Thyroid gland (tissue), 4 donors: ENCODE measurements at places on chromosomes 12 and 14. TPM values are rescaled to one million over a fixed set of nuclear protein-coding genes. Genes with fewer than 3 reads are reported as not detected.

The FBLN5 gene
- total RNA-seq: 71.5 TPM

The FAM186B gene
- total RNA-seq: 1.1 TPM

DNA sequence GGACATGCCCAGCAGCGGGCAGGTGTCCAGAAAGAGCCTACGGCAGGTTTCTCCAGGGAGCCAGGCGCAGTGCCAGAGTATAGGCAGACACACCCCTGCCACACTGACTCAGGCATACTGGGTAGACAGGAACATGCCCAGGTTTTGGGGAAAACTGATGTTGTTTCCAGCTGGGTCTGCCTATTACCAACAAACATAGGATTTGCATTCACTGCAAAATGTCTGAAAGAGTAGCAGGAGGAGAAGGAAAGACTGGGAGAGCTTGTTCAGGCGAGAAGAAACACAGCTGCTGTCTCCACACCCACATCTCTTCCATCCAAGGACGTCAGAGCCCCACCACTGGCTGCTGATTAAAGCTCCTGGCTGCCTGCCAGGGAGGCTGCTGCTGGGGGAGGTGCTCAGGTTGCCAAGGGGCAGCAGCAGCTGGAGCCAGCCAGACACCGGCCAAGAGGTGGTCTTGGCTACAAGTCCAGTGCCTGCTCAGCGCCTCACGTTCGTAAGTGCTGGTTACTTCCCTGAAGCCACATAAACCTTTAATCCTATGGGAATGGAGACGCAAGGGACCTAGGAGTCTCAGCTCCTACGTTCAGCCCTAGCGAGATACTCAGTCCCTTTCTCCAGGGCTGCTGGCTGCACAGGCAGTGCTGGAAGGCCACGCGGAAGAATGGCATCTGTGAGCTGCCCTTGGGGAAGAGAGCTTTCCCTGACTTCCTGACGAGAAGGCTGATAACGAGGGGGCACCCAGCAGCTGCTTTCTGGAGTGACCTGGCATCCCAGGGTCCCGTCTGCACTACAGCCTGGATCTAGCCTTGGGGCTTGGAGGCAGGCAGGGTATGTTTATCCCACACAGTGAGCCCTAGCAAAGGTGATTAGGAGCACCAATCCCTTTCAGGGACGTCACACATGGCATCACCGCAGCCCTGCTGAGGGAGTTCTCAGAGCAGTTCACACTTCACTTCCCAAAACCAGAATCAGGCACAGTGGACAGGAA, 58.1 kb downstream of the PLEKHG3 start:
- H3K4me1 ChIP-seq: peaks cover 46% of the 10 kb centered on the region
- H3K4me3 ChIP-seq: no peak overlapping the region
- H3K36me3 ChIP-seq: no peaks in the 10 kb centered on the region
- no peaks in the 10 kb centered on the region for H3K27me3 ChIP-seq

DNA sequence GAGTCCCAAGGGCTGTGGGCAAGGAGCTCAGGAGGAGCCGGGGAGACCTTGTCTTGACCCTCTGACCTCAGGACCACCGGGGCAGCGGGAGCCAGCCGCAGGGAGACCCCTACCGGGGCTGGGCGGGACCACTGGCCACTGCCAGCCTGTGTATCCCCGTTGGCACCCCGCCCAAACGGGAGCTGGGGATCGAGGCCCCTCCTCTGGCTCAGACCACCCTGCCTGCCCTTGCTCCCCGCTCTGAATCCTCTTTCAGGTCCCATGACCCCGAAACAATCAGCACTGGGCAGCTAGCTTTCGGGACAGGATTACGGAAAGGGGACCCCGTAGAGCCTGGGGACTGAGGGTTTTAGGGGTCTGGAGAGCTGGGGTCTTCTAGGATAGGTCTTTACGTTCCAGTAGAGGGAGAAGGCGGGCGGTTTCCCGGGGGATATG, 1.3 kb downstream of the GLI1 start:
- H3K4me3 ChIP-seq: no peak overlapping the region
- no peaks in the 10 kb centered on the region for H3K27me3 ChIP-seq
- no peak overlapping the region for H3K27ac ChIP-seq
- no peak for DNase-seq
- H3K4me1 ChIP-seq: peaks cover 23% of the 10 kb centered on the region

- H3K27ac ChIP-seq: peak overlapping the region; percentile 49
- peak; percentile 83 for DNase-seq
- H3K27me3 ChIP-seq: no peaks in the 10 kb centered on the region
- H3K36me3 ChIP-seq: no peaks in the 10 kb centered on the region
- H3K4me1 ChIP-seq: peaks cover 43% of the 10 kb centered on the region
Measured at GRCh38 chr14:69643430-69644200, 32.2 kb downstream of the SUSD6 start.
